Spinal cord (tissue), 10 donors: ENCODE measurements at places on chromosomes 2 and 18.

- no peak for DNase-seq
These were observed 9.2 kb downstream of the SEPTIN10 start for GRCh38 chr2:109604597-109604996.

- no peak for DNase-seq
These were observed 666.8 kb downstream of the RNF144A start for GRCh38 chr2:7584017-7584416.

DNA sequence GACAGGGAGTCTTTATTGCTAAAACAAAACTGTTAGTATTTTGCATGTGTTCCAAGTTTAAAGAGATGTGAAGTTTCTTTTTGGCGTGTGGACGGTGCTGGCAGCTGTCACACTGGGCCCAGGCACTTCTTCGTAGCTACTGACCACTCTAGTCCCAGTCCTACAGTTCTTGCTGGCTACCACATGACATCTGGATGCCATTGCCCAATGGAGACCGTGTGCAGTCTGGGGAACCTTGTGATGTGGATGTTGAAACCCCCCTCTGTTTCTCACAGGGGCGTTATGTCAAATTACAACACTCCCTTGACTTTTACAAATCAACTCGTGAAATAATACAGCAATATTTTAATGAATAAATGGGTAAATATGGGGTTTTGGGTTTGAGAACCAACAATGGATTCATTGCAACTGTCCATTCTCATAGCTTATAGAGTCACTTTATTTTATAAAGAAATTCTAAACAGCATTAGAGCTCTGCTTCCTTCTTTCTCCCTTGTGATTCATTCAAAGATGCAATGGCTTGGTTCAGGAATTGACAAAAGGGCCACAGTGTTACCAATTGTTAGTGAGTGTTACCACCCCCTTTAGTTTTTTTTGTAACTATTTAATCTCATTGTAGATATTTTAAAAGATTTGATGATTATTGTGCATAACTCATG lies 1.2 kb downstream of the GPD2 start:
- DNase-seq: no peak

GRCh38 chr2:194842871-194843270 lies 814.2 kb upstream of the SLC39A10 start:
- no peak for DNase-seq

- no peak for DNase-seq
These were observed 12.6 kb downstream of the LGALSL start for GRCh38 chr2:64466478-64467085.

DNA sequence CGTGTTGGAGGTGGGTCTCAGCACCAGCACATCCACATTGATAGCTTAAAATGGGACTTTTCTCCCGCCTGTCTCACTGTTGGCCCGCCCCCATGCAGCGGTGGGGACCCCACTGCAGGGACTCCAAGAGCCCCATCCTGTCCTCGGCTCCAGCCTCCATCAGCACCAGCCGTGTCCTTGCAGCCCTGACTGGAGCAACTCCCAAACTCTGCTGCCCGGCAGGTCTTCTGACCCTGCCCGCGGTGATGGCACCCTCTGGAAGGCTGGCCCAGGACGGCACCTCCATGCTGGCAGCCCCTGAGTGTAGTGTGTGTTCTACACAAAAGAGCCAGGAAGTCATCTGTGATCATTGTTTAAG lies 41.6 kb upstream of the KCNG2 start:
- DNase-seq: no peak

DNA sequence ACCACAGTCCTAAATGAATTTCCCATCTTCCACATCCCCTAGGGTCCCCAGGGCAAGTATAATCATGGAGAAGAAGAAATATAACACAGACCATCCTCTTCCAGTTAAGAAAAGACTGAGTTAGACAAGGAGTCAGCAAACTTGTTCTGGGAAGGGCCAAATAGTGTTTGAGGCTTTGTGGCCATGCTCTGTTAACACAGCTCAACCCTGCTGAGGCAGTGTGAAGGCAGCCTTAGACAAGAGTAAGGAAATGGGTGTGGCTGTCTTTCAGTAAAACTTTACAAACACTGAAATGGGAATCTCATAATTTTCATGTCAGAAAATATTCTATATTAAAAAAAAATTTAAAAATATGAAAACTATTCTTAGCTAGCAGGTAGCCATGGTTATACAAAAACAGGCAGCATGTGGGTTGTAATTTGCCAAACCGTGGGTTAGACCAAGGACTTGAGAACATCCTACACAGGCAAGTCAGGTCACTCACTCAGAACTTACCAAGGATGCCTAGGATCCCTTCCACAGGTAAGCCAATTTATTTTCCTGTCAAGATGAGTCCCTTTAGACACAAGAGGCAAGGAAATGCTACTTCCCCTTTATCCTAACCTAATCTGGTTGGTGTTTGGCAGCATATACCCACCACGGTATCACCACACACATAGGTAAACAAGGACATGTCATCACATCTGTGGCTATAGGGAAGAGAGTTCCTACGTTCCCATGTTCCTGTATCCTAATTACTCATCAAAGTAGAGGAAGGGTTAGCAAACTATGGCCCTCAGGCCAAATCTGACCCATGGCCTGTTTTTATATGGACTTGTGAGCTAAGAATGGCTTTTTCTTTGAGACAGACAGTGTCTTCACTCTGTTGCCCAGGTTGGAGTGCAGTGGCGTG lies 31.9 kb downstream of the C2orf74 start:
- no peak for DNase-seq

DNA sequence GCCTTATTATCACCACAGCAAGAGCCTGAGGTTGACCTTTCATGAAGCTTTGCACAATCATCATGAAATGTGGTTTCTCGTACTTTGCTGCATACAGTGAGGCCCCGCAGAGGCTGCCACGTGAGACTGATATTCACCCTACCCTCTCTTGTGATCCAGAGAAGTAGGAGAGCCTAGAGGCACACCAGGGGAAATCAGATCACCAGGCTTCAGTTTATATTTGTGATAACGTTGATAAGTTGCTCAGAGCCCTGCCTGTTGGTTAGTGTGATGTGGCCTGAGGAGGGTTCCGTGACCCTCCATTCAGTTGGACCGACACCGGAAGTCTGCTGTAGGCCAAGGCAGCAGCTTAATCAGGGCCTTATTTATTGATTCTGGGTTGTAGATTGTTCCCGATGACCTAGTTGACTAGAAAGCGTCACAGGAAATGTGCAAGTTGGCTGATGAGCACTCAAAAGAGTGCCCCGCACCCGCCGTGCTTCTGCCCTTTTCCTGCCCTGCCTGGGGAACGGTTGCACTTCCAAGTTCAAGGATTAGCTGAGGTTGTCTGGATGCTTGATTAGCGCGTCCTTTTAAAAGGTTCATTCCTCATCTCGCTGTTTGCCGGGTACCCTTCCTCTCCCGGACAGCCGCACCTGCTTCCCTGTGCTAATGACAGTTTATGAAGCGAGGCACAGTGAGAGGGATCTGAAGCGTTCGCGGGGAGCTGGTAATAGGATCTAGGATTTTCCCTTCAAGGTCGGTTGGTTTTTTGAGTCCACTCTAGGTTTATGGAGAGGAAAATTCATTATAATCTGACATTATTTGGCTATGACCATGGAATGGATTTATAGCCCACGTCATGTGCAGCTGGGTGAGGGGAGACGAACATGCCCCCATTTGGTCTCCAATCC lies 146.4 kb downstream of the SH3RF3 start:
- no peak for DNase-seq

GRCh38 chr2:98093146-98093545 lies 6.2 kb downstream of the VWA3B start:
- DNase-seq: no peak

DNA sequence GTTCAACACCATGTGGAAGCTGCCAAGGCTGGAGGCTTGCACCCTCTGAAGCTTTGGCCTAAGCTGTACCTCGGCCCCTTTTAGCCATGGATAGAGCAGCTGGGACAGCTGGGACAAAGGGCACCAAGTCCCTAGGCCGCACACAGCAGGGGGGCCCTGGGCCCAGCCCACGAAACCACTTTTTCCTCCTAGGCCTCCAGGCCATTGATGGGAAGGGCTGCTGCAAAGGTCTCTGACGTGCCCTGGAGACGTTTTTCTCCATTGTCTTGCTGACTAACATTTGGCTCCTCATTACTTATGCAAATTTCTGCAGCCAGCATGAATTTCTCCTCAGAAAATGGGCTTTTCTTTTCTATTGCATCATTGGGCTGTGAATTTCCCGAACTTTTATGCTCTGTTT lies 13.7 kb downstream of the RAPGEF4 start:
- no peak for DNase-seq

GRCh38 chr2:173940208-173941020 lies 24.8 kb downstream of the SP3 start:
- no peak for DNase-seq

DNA sequence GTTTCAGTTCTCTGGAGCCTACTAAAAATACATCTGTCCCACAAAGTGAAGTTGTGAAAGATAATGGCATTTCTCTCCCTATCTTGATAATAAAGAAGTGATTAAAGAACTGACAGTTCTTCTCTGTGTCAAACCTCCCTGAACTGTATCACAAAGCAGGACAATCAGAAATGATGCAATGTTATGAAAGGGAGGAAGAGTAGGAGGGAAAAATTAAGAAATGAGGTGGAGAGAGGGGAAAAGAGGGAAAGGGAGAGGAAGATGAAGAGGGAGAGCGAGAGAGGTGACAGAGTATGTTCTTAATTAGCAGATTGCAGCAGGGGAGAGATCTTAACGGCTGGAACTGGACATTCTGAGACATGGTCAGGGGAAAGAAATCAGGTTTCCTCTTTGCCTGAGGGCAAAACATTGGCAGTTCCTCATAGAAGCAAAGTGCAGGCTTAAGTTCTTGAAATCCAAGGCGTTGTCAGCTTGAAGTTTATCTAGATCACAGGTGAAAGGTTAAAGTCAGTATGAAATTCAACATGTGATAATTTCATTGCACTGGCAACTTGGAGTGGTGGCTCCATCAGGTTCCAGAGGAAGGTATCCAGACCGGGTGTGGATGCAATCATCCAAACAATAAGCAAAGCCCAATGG lies 54.6 kb downstream of the RDH14 start:
- no peak for DNase-seq

DNA sequence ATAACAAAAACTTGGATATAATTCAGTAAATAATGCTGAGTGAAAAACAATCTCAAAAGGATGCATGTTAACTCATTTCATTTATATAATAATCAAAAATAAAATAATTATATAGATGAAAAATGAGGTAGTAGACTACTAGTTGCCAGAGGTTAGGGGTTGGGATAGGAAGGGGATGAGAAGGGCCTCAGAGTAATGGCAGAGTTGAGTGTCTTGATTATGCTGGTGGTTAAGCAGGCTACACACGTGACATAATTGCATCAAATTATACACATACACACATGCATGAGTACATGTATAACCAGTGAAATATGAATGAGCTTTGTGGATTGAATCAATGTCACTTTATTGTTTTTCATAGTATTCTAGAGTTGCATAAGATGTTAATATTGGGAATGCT lies 201.0 kb downstream of the RIT2 start:
- DNase-seq: no peak

- DNase-seq: no peak
These were observed 142.0 kb upstream of the SPOPL start for GRCh38 chr2:138359532-138359931.

DNA sequence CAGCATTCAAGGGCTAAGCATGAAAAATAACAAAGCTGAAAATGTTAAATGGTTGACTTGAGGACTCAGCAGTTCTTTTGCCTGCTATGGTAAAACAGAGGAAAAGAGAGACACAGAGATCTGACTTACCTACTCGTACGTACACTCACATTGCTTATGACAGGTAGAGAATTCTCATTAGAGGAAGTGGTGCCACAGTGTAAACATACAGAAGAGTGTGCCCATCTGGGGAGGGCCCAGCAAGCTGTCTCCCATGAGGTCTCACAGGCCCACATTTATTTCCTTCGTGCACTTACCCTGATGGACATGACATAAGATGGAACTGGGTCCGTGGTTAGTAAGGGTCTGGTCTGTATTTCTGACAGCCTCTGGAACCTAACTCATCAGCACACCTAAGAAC lies 729.1 kb downstream of the BCL11A start:
- no peak for DNase-seq

- peak; percentile 48 for DNase-seq
These were observed 767.0 kb downstream of the SLC4A3 start for GRCh38 chr2:220394433-220394832.
